Activated CD4-positive, alpha-beta T cell treated with anti-CD3 and anti-CD28 coated beads for 48 hours (primary cell): ENCODE measurements at places on chromosomes 3 and 15.

DNA sequence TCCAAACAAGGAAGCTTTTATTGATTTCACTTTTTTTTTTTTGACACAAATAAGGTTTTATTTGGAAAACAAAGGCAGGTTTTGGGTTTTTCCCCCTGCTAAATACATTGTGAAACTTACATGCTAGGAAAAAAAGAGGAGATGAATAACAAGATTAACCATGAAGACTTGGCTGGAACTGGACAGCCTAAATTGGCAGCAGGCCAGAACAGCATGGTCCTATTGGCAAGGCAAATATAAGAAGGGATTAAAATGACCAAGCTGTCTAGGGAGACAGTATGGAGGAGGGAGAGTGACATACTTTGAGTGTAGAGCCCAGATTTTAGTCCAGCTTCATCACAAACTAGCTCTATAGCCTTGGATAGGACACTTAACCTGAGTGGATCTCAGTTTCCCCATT, 63.9 kb upstream of the BBX start:
- DNase-seq: no peak

- DNase-seq: no peak
These were observed 30.4 kb upstream of the FLNB start for GRCh38 chr3:57977818-57978235.

- DNase-seq: no peak
These were observed 5.9 kb downstream of the GPX1 start for GRCh38 chr3:49352281-49352680.

DNA sequence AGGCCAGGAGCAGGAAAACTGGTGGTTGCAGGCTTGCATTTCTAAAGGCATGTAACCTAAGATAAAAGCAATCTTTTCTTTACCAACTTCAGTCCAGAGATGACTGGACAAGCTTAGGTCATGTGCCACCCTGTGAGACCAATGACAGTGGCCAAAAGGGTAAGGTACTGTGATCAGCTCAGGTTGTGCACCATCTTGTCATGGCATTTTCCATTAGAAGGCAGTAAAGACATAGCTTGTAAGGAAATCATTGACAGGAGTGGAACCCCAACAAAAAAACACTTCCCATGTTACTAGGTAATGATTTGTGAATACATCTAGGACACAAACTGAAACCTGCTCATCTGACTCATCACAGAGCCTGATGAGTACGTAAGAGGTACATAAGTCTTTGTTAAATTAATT, 35.2 kb downstream of the SSR3 start:
- DNase-seq: peak; percentile 24

- peak; percentile 22 for DNase-seq
These were observed 46.9 kb downstream of the SENP2 start for GRCh38 chr3:185632996-185633395.

GRCh38 chr3:26260139-26260538, 362.4 kb upstream of the LRRC3B start:
- no peak for DNase-seq

DNA sequence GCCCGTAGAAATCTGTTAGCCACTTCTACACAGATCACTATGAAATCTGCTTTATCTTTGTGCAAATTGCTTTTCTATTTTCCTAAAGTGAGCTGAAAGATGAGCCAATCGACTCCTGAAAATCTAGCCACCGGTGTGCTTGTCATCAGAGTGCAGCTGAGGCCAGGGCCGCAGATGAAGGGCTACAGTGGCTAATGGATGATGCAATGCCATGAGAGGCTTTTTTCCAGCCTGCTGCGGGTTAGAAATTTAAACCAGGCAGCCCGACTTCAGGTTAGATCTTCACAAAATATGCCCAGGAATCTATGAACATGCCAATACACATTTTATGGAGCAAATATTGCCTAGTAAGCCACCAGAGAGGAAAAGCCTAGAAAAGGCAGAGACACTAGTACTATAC, 948.2 kb upstream of the CFAP20DC start:
- no peak for DNase-seq

DNA sequence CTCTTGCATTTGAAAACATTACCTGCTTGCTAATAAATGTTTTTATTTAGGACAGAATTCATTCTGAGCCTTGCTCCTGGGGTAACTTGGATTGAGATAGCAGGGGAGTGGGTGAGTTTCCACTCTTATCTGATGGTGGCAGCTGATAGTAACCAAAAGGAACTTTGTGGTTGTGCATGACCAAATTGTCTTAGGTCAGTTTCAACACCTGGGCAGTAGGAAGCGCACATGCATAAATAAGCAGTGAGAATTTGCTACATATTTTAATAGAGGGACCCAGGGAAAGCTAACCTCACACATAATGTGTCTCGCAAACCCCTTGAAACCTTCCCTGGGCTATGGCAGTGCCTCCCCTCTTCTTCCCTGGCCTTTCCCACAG, 65.4 kb upstream of the XCR1 start:
- DNase-seq: no peak

- no peak for DNase-seq
These were observed 79.3 kb downstream of the ANO10 start for GRCh38 chr3:43542328-43543043.

DNA sequence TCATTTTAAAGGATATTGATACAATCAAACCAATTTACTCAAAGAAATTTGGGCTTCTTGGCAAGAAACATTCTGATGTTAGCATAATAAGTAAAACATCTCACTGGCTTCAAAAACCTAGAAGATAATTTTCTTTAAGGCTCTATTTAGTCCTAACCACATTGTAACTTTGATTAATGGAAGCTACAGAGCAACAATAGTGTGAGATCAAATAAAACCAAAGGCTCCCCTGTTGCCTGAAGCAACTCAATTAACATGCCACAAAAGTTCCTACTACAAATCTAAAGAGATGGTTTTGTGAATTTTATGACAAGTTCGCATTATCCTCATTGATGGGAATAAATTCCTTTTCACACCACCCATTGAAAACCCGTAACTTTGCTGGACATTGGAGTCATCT, 5.9 kb downstream of the DPH6 start:
- DNase-seq: no peak

DNA sequence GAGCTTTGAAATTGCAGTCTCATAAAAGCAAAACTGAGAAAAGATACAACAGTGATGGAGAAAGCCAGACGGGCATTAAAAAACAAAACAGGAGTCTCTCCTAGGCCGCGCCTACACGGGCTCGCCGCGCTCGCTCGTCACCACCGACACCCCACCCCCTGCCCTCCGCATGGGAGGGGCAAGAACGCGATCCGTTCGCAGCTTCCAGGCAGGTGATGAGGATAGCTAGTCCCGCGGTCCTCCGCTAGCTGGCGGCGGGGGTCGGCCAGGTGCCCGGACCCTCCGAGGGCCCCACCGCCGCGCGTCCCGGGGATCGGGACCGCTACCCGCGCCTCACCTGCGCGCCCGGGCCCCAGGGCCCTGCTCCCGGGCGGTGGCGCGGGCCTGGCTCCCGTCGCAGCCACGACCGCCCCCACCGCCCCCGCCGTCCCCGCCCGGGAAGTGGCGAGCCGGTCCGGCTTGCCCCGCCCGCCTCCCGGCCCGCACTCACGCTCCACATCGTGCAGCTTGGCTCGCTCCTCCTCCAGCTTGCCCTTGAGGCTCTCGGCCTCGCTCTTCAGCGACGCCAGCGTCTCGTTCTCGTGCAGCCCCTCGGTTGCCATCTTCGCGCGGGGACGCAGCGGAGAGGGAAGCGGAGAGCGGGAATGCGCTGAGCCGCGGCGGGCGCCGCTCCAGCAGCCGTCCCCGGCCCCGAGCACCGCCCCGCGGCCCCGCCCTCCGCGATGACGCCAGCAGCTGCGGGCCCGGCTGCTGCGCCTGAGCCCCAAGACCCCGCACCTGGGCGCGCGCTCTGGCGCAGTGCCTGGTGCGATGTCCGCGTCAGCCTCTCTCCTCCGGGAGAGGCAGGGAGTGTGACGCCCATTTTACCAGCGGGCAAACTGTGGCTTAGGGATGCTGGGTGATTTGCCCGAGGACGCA, 11.7 kb downstream of the GNB5 start:
- peak; percentile 91 for DNase-seq

DNA sequence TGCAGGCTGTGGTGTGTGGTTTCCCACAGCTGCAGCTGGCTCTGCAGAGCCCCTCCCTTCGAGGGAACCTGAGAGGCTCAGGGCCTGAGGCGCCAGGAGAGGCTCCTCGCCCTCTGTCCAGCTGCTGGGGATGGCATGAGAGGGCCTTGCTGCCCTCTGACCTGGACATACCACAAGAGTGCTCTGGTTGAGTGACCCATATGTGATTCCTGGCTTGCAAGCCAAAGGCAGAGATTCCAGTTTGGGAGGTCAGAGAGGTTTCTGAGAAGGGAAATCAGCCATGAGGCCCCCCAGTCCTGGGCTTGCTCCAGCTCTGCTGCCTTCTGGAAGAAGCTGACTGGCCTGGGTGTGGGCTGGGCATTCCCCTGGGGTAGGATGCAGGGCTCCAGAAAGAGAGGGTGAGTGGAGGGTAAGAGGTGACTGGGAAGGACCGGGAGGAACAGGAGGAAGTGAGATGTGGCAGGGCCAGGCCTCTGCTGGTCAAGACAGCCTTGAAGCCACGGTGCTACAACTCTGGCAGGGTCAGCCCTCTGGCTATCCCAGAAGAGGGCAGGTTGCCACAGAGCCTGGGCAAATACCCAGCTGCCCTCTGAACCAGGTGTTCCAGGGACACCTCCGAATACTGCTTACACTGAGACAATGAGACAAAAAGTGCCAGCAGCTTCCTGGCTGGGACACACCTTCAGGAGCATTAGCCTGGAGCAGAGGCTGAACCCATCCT, 16.0 kb upstream of the SRP14 start:
- DNase-seq: peak; percentile 41

- DNase-seq: no peak
These were observed 6.6 kb upstream of the RHCG start for GRCh38 chr15:89502867-89503595.

DNA sequence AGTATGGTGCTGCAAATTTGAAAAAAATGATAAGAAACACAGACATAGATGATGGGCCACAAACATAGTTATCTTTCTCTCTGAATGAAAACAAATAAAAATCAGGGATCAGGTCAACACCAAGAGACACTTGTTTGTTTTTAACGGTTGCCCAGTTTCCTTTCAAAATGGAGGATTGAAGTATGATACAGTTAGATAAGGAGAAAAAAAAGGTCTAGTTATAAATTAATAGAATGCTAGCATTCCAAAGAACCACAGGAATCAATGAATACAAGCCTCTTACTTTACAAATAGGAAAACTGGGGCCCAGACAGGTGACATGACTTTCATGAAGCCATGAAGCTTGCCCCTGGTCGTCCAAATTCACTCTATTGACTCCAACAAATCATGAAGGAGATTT, 305.1 kb downstream of the ZNF621 start:
- DNase-seq: no peak

DNA sequence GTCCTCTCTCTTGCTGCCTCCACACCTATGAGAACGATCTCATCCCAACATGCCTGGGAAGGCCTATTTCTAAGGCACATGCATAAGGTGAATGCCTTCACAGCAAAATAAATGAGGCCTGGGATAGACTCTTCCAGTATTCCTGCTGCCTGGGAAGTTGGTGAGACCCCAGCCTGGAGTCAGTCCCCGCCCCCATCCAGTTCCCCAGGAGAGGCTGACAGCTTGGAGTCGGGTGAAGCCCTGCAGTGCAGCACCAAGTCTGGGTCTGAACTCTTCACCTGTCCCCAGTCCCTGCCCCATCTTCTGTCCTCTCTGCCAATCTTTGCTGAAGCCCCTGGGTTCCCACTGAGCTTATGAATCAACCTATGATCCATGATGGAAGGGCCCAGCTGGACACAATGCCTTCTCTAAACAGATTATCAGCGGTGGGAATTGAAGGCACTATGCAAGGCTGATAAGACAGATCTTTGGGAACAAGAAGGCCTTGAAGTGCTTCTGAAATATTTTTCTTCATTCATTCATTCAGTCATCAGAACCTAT, 10.2 kb upstream of the APBA2 start:
- no peak for DNase-seq

GRCh38 chr3:43328653-43329052, 42.3 kb downstream of the SNRK start:
- no peak for DNase-seq

DNA sequence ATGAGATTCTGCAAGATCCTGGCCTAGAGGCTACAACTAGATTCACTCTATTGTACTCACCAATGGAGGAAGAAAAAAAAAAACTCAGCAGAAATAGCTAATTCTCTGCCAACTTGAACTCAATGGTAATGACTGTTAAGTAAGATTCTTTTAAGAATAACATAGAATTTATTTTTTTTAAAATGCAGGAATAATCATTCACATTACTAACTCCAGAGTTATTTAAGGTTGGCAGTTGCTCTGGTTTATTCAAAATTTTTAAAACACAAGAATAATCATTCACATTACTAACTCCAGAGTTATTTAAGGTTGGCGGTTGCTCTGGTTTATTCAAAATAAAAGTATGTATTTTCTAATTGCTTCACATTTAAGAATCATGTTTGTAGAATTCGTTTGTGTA, 1071.9 kb downstream of the IGSF11 start:
- DNase-seq: no peak

DNA sequence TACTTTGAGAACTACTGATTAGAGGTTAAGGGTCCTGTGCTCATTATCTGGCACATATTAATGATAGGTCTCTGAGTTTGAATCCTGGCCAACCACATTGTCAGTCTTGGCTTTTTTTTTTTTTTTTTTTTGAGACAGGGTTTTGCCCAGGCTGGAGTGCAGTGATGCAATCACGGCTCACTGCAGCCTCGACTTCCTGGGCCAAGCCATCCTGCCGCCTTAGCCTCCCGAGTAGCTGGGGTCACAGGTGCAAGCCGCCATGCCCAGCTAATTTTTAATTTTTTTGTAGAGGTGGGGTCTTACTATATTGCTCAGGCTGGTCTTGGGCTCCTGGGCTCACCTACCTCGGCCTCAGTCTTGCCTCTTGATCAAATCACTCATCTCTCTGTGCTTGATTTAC, 547 bp upstream of the PCCB start:
- DNase-seq: no peak

DNA sequence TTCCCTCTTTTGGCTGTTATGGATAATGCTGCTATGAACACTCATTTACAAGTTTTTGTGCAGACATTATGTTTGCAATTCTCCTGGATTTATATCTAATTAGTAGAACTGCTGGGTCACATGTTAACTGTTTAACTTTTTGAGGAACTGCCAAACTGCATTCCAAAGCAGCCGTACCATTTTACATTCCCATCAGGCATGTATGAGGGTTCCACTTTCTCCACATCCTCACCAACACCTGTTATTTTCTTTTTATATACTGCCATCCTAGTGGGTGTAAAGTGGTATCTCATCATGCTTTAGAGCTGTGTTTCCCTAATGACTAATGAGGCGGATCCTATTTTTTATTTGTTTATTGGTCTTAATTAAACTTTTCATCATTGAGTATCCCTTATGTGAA, 9.2 kb downstream of the KPNA4 start:
- DNase-seq: no peak

- no peak for DNase-seq
These were observed 58.9 kb downstream of the MYO1E start for GRCh38 chr15:59313641-59314332.

GRCh38 chr3:43298761-43299160, 12.4 kb downstream of the SNRK start:
- DNase-seq: no peak

- no peak for DNase-seq
These were observed 119.0 kb downstream of the BBX start for GRCh38 chr3:107641572-107642307.

GRCh38 chr3:64488939-64489338, 198.9 kb downstream of the ADAMTS9 start:
- no peak for DNase-seq
